EH (cell line): ENCODE measurements at places on chromosomes 5 and 9.

- DNase-seq, result peak; percentile 68
Observed at GRCh38 chr5:148843510-148844318, 17.3 kb downstream of the ADRB2 start.

GRCh38 chr5:51378448-51379330 is 4.6 kb upstream of the ISL1 start:
- DNase-seq, result peak; percentile 49

DNA sequence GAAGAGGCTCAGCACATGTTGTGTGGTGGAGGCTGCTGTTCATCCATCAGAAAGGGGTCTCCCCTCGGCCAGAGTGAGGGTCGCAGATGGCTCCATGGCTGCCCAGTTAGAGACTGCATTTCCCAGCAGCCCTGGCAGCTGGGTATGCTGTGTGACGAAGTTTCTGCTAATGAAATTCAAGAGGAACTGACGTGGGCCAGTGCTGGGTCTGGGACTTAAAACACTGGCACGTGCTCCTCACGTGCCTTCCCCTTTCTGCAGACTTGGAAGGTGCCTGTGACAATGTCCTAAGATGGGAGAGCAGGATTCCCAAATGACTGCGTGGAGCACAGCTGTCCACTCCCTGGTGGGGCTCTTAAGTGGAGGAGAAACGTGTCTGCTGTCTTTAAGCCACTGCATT is 114.5 kb upstream of the RAPGEF1 start:
- no peak for DNase-seq

DNA sequence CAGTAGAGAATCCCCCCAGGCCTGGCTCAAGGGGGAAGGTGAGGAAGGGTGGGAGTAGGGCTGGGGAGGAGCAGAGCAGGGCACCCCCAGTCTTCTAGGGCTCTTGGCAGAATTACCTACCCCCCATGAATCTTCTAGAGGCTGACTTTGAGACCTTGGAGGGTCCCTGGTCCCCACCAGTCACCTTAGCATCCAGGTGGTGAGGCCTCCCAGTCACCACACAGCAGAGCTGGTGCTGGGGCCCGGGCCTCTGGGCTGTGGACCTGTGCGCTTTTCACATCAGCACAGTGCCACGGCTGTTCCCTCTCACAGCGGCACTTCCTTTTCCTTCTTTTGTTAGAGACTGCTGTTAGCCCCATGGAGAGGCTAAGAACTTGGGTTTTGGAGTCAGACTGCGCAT is 148.6 kb upstream of the PITX1 start:
- DNase-seq, result no peak

GRCh38 chr9:70901013-70901412 is 220.4 kb downstream of the TRPM3 start:
- DNase-seq, result no peak

- DNase-seq, result no peak
Observed at GRCh38 chr5:178325679-178326373, 93.2 kb upstream of the PHYKPL start.

DNA sequence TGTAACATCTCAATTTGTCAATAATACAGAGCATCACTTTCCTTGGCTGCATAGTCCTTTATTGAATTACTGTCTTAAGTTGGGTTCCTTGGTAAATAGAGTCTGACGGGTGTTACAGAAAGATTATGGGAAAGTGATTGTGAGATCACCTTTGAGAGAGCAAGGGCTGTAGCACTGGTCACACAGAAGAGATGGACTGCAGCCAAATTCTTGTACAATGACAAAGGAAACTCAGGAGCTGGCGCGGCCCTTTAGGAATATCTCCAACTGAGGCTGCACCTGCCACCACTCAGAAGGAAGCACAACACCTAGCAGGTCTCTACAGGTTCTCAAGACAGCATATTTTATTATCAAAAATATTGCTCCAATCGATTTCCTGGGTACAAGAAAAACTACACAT is 350.0 kb upstream of the ISL1 start:
- DNase-seq, result no peak

GRCh38 chr5:14114615-14115251 is 28.4 kb upstream of the TRIO start:
- DNase-seq, result peak; percentile 82

DNA sequence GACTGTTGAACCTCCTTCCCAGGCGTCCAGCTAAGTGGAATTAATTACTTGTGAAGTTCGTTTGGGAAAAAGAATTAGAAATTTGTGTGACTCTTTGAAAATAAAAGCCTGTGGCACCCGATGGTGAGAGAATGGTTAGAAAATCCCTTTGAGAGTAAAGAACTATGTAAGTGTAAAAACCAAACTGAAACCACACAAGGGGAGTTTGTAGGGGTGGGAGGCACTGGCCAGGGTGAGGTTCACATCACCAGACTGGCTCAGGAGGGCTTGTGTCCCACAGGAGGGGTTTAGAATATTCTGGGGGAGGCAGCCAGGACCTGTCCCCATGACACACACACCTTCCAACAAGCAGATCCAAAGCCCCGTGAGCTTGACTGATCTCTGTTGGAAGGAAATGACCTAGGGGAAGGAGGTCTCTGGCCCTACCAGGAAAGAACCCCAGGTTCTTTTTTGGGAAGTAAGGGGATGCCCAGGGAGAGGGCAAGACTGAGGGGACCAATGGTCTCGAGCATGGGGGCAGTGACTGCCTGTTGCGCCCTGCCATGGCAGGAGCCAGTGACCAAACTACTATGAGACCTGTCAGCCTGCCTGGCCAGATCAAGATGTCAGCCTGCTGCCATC is 4.3 kb downstream of the SPATA24 start:
- no peak for DNase-seq

- no peak for DNase-seq
Observed at GRCh38 chr9:126942399-126942798, 27.8 kb downstream of the RALGPS1 start.

DNA sequence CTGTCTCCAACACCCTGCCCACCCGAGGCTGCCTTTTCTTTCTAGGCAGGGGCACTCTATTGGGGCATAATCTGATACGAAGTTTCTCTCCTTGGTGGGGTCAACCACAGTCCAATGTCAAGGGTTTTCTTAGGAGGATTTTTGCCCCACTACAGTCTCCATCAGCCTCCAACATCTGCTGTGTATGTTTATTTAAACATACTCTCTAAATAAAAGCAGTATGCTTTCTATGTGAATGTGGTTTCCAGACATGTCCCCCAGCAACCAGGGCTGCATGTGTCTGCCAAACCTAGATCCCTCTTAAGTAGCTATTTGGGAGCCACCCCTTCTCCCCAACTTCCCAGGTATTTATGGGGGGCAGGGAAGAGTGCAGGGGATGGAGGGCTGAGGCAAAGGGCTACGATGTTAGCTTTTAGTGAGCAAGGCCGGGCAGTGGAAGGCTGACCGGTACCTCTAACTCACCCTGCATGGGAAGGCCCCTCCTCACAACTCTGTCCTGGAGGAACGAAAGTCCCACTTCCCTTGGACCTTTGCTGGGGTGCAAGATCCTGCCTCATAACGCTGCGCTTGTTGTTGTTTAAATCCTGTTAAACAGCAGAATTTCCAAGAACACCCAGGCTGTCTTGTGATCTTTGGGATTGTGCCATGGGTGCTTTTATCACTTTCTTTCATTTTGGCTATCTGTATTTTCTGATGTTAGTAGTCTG is 75.4 kb downstream of the NREP start:
- peak; percentile 46 for DNase-seq
